Activated CD4-positive, alpha-beta memory T cell treated with anti-CD3 and anti-CD28 coated beads for 36 hours (primary cell): ENCODE measurements at places on chromosomes 1 and 21.
A peak's percentile ranks its signal among the peaks of the same experiment; 100 is the strongest.

DNA sequence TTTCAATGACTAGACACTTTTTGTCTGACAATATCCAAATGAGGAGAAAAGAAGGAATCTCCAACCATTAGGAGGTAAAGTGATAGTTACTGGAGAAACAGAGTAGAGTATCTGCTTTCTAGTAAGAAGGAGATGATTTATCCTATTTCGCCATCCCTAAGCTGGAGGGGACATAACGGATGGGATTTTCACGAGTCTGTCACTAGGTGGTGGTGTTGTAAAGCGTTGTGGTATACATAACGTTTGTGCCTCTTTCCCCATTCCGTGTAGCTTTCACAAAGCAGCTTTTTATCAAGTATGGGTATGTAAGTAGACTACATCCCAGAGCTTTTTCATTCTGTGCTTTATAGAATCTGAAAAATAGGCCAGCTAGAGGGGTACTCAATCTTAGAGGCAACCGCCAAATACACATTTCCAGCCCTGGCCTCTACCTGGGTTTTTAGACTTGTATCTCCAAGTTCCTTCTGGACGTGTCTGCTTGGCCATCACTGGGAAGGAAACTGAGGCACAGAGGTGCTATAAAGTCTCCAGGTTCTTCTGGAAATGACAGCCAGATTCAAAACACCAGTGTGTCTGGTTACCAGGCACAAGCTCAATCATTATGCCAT, 33.3 kb upstream of the FAM3B start:
- DNase-seq, result peak; percentile 45

GRCh38 chr21:33367309-33367973, 35.8 kb upstream of the IFNGR2 start:
- DNase-seq, result no peak

DNA sequence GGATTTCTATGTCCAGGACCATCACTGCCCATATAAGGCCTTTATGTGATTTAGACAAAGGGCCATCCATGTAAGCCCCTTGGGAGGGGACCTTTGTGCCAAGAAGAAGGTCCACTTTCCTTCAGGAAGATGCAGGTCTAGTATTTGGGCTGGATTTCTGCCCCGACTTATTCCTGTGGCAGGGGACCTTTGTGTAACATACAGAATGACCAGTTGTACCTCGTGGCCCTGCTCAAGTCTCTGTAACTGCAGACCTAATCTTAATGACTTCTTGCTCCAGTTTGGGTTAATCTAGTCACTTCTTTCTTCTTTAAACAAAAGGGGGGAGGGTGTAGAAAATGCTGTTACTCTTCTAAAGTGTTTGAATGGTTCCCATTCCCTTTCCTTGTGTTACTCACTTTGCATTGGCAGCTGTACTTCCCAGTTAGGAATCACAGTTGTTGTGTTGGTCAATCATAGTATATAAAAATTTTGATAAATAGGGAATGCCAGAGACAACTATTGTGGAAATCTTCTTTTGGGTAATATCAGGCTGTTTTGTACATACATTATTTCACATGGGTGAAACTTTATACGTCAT, 54.2 kb downstream of the MIGA1 start:
- DNase-seq, result no peak

- no peak for DNase-seq
Observed at GRCh38 chr1:147821883-147822282, 61.5 kb upstream of the GJA5 start.

DNA sequence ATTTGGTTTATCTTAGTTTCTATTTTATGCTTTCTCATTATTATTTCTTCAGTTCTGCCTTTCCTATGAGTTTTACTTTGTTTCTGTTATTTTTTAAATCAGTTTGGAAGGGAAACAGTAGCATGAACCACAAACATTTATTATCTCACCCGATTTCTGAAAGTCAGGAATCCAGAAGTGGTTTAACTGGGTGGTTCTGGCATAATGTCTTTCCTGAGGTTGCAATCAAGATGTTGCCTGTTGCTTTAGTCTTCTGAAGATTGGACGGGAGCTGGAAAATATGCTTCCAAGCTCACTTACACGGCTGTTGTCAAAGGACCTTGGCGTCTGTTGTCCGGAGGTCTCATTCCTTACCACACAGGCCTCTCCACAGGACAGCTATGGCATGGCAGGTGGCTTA, 50.4 kb downstream of the SNRPE start:
- DNase-seq, result no peak

- DNase-seq, result peak; percentile 24
Observed at GRCh38 chr1:200351826-200352549, 57.8 kb downstream of the ZNF281 start.

DNA sequence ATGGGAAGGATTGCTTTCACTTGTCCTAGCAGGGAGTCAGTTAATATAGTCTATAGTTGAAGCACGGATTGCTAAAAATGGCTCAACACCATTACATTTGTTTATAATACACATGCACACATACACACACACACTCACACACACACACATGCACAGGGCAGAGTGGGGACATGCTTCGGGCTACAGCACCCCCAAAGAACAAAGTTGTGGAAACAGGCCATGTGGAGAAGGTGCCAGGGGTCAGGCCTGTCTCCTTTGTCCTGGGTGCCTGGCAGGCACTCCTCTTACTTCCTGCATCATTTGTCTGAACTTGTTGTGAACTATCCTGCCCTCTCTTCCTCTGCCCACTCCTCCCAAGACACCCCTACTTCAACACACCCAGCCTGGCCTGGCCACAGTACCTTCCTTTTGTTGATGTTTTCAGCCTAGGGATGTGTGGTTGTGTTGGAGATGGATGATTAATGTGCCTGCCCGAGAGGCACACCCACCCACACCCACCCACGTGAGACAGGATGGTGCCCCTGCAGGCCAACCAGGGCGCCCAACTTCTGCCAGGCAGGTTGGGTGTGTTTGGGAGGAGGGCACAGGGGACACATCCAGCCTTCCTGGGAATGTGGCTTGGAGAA, 17.5 kb downstream of the RASSF5 start:
- DNase-seq, result peak; percentile 31

- DNase-seq, result no peak
Observed at GRCh38 chr1:231422798-231423309, 767 bp upstream of the EGLN1 start.

DNA sequence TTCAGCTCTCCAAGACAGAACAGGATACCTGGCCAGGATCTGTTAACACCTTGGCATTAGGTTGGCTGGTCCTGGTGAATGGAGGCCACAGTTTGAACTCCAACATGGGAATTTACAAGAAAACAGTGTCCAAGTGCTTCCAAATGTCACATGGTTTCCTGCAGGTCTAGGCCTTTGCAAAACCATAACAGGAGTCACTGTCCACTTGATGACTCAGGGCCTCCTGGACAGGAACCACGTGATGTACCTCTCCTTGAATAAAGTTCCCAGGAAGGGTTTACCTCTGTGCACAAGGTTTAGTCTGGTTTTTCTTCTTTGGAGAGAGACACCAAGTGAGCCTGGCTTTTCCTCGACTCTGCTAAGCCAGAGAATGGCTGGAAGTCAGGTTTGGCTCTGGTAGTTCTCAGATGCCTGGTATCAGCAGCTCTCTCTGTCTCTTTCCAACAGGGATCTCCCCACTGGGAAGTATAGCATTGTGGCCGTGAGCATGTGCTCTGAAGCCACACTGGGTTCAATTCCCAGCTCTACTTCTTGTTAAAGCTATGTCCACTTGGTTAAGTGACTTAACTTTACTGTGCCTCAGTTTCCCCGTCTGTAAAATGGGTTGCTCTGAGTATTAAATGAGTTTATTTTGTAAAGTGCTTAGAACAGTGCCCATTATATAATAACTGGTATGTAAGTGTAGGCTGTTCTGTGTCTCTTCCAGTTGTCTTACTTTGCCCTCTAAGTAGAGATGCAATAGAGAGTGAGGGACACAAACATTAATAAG, 27.3 kb upstream of the TMEM61 start:
- no peak for DNase-seq

- no peak for DNase-seq
Observed at GRCh38 chr21:45091550-45092322, 17.4 kb downstream of the ADARB1 start.

DNA sequence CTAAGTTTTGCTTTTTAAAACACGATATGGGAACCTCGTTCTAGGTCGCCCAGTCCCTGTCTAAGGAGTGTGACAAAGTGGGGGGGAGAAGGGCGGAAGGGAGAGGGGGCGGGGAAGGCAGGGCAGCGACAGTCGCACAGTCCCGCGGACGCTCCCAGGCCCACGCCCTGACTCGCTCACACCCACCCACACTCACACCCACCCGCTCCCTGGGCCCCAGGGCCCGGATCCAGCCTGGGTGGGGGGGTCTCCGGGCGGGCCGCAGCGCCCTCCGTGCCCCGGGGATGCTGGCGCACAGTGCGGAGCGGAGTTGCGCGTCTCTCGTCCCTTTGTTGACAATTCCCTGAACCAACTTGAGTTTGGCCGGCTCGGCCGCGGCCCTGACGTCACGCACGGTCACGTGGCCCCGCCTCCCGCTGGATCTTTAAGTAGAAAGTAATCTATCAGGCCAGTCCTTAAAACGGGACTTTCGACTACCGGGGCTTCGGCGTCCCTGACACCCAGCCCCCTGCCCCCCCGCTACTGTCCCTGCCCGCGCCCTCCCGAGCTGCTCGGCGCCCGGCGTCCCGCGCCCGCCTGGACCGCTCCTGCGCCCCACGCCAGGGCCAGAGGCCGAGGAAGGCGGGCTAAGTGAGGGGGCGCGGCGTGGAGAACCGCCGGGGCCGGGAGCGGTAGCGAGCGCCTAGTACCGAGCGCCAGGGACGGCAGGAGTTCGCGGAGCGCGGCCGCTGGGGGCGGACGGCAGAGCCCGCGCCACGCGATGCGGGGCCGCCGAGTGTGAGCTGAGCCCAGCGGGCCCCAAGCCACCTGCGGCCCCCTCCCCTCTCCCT, at the start of gene FOXD3:
TSS of gene FOXD3 (plus strand) at position 454 of the 830 bp plus-strand sequence. CDS start 492 bp downstream, outside the sequence.
- peak; percentile 58 for DNase-seq

GRCh38 chr1:64755361-64755760, 10.5 kb downstream of the RAVER2 start:
- DNase-seq, result no peak

- no peak for DNase-seq
Observed at GRCh38 chr1:8171751-8172464, 145.8 kb upstream of the ERRFI1 start.
